Activated T-cell treated with anti-CD3 and anti-CD28 coated beads, Interleukin-2, amount 50 U/mL, for 72 hours (primary cell): ENCODE measurements at places on chromosomes 1 and 21. TPM values are rescaled to one million over a fixed set of nuclear protein-coding genes. Genes with fewer than 3 reads are reported as not detected.

- no peak for DNase-seq
These were observed 12.3 kb upstream of the IL22RA1 start for GRCh38 chr1:24155011-24155782.

DNA sequence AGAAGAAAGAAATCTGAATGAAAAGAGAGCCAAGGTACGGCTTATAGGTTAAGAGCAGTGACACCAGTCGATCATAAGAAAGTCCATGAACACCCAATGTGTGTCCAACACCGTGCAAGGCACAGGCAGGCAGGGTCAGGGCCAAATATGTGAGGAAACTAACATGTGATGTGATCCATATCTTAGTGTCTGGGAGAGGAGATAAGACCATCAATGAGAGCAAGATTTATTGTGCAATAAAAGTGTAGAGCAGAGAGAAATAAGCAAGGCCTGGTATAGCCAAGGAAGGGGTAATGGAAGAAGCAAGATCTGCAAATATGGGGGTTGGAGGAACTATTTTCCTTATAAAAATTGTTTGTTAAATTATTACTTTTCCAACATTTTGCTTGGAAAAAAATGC lies 198.8 kb downstream of the CRB1 start:
- DNase-seq: no peak

- DNase-seq: no peak
These were observed 252.0 kb downstream of the RRAGC start for GRCh38 chr1:38607526-38607925.

- no peak for DNase-seq
These were observed 60.4 kb downstream of the UBE2U start for GRCh38 chr1:64263856-64264255.

Gene FASLG
- 3.9 TPM for total RNA-seq

Gene MAP7D1
- 142 TPM for total RNA-seq

Gene ADGRB2
- total RNA-seq: 1.0 TPM

DNA sequence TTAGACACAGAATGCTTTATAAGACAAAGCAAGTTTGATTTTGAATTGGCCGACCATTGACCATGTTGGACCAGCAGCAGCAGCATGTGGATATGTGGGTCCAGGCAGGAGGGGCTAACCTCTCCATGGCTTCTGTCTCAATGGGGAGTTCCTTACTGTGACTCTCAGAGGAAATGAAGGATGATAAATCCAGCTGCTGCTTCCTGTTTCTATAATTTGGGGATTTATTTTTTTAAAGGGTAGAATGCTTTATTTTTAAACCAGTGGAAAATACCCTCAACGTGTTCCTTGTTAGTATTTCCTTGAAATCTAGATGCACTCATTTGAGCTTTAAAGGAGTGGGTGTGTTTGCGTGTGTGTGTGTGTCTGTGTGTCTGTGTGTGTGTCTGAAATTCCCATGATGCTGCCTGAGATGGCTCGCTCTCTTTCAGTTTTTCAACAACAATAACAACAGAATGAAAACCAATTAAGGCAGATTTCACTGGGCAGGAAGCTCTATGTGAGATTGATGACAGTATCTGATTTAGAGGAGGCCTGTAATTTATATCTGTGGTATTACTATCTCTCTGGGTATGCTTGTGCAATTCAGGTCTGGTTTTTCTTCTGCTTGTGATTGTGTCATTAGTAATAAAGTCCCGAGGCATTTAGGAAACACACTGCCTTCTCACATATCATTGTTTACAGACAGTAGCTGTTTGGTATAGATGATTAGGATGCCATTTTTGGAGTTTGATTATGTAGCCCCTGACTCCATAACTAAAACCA lies 86.1 kb upstream of the ZNF326 start:
- DNase-seq: no peak

Gene NR1I3
- total RNA-seq: not detected

Gene RGS18
- 0.12 TPM for total RNA-seq

- peak; percentile 82 for DNase-seq
These were observed 7.7 kb downstream of the ZBTB21 start for GRCh38 chr21:42002421-42002958.

DNA sequence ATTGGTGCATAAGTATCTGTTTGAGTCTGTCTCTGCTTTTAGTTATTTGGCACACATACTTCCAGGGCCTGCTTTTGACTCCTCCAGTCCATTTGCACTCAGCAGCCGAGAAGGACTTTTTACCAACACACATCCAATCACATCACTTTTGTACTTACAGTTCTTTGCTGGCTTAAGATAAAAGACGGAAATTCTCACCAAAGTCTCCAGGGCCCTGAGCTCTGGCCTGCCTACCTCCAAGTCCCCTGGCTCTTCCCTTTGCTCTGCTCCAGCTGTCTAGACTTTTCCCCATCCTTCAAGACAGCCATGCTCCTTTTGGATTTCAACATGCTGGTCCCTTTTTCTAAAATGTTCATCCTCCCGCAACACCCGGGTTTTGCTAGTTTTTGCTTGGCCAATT lies 2.2 kb upstream of the EVA1C start:
- no peak for DNase-seq

DNA sequence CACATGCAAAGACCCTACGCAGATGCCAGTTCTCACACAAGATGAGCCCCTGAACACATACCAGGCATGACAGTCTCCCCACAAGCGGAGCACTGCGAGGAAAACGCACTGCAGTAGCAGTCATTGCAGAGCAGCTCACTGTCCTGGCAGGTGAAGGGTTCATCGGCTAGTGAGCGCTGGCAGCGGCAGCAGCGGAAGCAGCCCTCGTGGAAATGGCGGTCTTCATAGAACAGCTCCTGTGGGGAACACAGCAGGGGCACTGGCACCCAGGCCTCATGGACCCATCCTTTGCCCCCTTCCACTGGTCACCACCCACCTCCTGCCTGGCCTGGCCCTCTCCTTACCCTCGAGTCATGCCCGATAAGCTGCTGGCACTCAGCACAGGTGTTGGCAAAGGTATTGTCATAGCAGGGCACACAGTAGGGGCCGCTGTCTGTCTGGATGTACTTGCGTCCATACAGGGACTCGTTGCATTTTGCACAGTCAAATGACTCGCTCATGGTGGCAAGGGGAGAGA lies 6.3 kb downstream of the FHL3 start:
- DNase-seq: no peak

GRCh38 chr1:70405780-70406416 lies 5.2 kb upstream of the CTH start:
- no peak for DNase-seq

Gene JAK1
- 185 TPM for total RNA-seq

GRCh38 chr1:21779613-21780521 lies 3.1 kb downstream of the USP48 start:
- DNase-seq: peak; percentile 72

Gene FCN3
- not detected for total RNA-seq

GRCh38 chr1:77994117-77994705 lies 10.5 kb upstream of the DNAJB4 start:
- DNase-seq: no peak

Gene KLF17
- not detected for total RNA-seq
